ENCODE measurements at places on chromosomes 5 and 9.
A peak's percentile ranks its signal among the peaks of the same experiment; 100 is the strongest.

GRCh38 chr5:15791859-15792258, 291.9 kb downstream of the FBXL7 start:
- DNase-seq: peak; percentile 49

DNA sequence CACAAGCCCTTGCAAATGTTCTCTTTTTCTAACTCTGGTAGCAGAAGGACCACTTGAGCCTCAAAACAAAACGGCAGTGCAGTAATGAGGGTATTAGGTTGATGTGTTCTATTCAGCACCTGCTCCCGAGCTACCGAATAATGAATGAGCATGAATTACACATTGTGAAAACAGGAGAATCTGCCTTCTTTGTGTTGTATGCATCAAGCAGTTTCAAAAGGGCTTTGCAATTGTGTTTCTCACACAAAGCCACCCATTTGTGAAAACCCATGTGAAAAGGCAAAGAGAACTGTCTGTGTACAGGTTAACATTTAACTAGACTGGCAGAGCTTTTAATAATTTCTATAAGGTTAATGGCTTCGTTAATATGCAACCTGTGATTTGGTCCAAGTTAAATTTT, 97.8 kb downstream of the STK32A start:
- no peak for DNase-seq

DNA sequence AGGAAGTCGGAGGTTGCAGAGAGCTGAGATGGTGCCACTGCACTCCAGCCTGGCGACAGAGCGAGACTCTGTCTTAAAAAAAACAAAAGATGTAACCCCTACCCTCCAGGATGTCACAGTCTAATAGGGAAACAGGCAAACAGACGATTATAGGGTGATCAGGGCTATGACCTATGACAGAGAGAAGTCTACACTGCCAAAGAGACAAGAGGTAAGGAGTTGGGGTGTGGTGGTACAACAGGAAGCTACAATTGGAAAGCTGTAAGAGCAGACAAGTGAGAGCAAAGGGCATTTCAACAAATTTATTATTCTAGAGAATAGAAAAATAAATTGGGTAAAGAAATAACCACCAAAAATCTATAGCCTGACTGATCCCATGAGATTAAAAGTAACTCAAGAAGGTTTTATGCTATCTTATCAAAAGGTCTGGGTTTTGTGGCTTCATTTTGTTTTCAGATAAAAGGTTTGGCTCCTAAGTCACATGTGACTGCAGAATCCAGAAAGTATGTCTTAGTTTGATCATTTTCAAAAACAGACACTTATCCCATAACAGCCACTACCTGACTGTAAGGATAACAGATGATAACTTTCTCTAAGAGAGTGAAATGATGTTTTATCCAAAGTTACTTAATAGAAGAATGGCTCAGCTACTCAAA, 7.3 kb downstream of the CDC26 start:
- DNase-seq: no peak

DNA sequence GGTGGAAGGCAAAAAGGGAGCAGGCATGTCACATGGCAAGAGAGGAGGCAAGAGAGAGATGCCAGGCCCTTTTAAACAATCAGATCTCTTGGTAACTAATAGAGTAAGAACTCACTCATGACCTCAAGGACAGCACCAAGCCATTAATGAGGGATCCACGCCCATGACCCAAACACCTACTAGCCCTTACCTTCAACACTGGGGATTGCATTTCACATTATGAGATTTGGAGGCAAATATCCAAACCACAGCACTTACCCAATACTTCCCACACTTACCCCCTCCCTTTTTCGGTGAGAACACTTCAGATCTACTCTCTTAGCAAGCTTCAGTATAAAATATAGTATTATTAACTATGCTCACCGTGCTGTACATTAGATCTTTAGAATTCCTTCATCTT, 41.9 kb downstream of the ZNF354A start:
- DNase-seq: no peak

DNA sequence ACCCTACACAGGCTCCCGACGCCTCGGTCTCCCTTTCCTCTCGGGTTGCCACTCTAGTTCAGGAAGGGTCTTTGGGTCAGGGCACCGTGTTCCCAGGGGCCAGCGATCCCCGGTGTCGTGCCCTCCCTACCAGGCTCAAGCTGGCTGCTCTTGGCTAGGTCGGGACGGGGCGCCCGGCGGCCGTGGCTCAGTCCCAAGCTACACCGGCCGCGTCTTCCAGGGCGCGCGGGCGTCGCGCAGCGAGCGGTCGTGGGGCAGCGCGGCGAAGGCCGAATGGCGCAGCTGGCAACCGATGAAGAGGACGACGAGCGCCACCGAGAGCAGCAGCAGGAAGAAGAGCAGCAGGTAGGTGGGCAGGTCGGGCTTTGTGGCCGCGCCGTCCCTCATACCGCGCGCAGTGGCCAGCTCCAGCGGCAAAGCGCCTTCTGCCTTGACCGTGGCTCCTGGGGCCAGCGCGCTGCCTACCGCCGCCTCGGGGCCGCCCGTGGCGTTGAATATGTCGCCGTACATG, 892 bp downstream of the SMIM32 start:
- no peak for DNase-seq

- no peak for DNase-seq
Observed at GRCh38 chr9:110257097-110257841, 962 bp upstream of the TXN start.

DNA sequence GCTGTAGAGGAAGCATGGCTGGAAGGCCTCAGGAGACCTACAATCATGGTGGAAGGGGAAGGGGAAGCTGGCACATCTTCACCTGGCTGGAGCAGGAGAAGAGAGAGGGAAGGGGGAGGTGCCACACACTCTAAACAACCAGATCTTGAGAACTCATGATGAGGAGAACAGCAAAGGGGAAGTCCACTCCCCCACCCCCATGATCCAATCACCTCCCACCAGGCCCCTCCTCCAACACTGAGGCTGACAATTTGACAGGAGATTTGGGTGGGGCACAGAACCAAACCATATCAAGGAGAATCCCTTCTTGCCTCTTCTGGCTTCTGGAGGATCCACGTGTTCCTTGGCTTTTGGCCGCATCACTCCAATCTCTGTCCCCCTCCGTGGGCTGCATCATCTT, 13.1 kb upstream of the CMBL start:
- DNase-seq: no peak

- DNase-seq: peak; percentile 21
Observed at GRCh38 chr5:109739741-109740728, 50.3 kb downstream of the MAN2A1 start.

DNA sequence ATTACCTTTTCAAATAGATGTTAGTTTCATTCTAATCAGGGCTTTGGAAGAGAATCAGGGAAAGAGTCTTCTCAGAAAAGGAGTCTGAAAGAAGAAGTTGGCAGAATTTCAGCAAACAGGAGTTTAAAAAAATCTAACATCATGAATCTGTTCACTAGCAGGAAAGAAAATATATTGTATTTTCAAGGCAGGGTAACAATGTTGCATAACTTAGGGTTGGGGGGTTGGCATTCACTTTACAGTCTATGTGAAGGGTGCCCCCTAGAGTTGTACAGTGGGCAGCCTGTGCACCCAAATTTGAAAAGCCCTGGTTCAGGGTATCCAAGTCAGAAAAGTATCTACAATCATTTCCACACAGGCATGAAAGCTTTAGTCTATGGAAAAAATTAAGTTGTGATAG, 348.4 kb upstream of the SLC30A5 start:
- no peak for DNase-seq

DNA sequence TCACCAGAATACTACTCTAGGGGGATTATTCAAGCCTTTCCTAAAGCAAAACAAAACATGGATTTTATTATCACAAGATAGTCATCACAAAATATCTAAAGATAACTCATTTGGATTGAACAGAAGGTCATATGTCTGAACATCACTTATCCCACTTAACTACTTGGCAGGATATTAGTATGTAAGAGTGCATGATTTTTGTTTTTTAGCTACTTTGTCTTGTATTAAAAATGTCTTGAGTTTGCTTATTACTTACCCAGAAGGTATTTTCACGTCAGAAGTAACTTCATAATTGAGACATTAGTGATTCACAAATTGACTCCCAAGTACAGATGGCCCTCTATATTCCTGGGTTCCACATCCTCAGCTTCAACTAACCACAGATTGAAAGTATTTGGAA, 113.8 kb downstream of the TLE4 start:
- peak; percentile 88 for DNase-seq

DNA sequence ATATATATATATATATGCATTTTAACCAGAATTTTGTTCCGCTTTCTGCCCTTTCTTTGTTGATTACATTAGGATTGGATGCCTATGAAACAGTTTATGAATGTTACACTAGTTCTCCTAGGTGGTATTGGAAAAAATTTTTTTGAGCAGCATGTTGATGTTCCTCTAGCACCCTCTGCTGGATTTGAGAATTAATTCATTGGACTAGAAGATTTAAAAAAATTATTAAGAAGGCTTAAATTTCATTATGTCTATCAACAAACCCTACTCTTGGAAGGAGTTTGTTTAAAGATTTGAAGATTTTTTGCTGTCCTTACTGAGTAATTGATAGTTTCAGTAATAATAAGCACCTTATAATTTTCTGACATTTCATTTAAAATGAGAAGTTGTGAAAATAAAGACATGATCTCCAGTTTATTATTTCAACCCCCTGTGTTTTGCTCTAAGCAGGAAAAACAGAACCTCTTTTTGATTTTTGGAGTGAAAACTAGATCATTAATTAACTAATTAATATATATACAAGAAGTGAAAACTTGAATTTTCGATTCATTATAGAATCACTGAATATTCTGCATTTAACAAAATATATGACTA, 89.6 kb downstream of the CCDC171 start:
- peak; percentile 43 for DNase-seq

GRCh38 chr5:157548513-157549282, 26.9 kb downstream of the ADAM19 start:
- DNase-seq: peak; percentile 91

DNA sequence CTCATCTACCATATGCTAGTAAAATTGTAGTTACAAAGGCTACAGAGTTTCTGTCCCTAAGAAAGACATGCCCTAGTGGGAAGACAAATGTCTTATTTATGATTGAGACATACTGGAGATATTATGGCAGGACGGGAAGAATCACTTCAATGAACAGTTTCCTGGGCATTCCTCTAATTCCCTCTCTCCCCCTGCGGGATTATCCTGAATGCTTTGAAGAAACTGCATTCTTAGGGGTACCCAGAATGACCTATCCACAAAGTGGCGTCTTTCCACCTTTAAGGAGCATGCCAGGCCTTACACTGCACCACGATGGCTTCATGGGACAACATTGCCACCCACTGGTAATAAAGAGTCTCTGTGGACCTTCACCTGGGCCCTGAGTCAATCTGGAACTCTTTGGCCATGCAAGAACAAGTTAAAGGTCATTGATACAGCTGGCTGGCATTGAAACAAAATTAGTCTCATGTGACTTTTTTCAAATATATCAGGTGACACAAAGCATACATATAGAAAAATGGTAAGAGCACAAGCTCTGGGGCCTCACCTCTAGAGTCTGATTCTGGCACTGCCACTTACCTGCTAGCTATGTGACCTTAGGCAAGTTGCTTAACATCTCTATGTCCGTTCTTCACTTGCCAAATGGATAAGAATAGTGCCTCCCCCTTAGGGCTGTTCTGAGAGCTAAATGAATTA, 32.0 kb downstream of the ANKRD55 start:
- peak; percentile 73 for DNase-seq

DNA sequence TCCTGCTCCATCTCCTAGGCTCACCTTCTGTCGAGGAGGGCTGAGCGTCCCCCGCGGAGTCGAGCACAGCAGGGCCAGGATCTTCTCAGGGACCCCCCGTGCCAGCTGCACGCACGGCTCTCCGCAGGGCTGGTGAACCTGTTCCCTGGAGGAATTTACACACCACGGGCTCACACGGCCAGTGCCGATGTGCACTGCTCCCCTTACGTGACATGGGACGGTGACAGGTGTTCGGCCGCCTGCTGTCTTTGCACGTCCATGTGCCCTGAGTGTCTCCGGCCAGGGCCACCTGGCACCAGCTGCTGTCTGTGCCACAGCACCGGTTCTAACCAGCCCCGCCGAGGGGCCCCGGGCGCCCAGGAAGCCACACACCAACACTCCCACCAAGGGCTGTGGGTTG, 8.7 kb upstream of the AGPAT2 start:
- no peak for DNase-seq

DNA sequence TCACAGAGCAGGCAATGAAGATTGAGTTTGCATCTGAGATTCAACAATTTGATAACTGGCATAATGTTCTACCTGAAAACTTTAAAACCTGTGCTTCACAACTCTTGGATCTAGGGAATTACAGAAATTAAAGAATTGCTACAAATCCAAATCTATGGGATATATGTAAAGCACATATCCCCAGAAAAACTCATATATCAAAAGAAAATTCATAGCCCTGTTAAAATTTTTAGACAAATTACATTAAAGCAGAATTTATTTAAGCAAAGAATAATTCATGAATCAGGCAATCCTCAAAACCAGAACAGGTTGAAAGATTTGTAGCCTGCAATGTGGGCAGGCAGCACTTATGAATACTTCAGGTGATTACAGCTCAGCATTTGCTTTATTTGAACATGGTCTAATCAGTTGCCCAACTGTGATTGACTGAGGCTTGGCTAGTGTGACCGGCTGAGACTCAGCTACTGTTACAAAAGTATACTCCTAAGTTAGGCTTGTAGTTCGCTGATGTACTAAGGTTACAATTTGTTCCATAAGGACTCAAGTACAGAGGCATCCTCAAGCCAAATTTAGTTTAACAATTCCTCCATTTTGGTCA, 10.3 kb upstream of the UBTD2 start:
- DNase-seq: no peak

GRCh38 chr5:93611273-93611975, 28.4 kb downstream of the NR2F1 start:
- DNase-seq: no peak

DNA sequence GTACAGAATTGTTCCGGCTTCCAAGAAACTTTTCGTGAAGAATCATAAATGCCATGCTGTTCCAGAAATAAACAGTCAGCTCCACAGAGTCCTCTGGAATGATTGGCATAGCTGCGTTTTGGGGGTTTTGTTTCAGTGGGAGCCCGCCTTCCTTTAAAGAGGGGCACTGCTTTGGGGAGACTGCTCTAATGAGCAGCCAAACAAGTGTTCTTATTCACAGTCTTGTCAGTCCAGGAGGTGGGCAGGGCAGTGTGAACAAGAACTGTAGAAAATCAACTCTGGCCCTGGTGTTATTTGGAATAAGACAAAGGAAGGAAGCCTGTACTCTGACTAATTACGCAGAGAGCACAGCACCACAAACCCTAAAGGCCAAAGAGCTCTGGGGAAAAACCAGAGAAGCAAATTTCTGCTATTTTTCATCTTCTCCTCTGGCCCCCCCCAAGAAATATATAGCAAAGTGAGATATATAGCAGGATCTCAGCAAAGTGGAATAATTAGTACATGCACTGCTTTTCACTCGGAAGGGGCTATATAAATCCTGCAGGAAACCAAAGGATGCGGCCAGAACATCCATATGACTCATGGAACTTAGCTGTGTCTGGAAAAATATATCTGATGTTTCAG, 92.9 kb downstream of the GLDC start:
- DNase-seq: peak; percentile 66

DNA sequence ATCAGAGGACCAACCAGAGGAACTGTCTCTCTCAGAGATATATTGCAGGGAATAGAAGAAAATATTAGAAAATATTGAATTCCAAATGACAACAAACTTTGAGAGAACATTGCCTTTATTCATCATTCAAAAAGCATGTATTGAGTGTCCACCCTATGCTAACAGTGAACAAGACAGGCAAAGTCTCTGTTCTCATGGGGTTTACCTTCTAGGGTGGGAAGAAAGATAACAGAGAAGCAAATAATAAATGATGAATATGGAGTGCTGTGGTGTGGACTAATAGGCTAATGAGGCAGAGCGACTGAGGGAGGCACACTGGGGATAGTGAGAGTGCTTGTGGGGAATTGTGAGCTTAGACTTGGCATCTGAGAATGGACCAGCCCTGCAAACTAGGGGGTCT, 43.4 kb upstream of the SHB start:
- DNase-seq: no peak

All from HCEC 1CT (cell line).